ENCODE measurements at places on chromosomes 13 and 19.

DNA sequence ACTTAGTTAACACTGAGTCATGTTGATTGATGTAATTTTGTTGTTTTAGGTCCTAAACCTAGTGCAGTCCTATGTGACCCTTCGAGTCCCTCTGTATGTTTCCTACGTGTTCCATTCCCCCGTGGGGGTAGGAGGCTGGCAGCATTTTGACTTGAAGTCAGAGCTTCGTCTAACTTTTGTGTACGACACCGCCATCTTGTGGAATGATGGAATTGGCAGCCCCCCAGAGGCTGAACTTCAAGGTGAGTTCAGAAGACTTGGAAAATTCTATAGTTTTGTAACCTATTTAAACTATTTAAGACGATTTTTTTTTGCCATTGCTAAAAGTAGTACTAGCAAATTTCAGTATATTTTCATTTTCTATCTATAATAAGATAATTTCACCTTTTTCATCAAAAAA is 117.9 kb downstream of the STOML3 start:
- no peak for DNase-seq

DNA sequence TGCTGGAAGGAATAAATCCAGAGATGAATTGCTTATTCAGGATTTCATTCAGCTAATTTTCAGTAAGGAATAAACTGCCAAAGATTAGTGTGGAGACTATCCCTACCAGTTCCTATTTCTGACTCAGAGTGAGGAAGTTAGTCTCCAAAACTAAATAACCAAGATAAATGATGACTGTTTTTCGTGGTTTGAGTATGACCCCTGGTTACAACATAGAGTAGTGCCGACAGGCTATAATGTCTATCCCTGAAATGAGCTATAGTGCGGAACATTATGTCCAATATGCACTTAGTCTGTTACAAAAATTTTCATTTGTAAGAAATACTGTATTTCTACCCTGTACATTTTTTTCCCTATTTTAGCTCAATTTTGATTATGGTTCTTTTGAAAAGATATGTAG is 51.4 kb downstream of the NBEA start:
- DNase-seq, result no peak

- DNase-seq, result no peak
Observed at GRCh38 chr13:42405665-42406390, 133.9 kb downstream of the AKAP11 start.

DNA sequence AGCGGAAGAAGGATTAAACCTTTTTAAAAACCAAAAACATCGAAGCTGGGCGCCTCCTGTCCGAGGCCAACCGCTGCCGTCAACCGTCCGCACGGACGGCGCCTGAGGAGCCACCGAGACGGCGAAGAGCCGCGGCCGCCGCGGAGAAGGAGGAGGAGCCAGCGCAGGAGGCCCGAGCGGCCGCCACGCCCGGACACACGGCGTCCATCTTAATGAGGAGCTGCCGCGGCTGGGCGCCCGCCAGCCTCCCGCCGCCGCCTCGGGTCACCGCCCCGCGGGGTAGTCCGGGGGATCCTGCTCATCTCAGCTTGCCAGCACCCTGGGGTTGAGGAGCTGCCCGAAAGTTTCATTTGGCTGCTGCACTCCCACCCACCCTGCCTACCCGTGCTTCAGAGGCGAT is 10.6 kb downstream of the ZSCAN1 start:
- DNase-seq, result no peak

DNA sequence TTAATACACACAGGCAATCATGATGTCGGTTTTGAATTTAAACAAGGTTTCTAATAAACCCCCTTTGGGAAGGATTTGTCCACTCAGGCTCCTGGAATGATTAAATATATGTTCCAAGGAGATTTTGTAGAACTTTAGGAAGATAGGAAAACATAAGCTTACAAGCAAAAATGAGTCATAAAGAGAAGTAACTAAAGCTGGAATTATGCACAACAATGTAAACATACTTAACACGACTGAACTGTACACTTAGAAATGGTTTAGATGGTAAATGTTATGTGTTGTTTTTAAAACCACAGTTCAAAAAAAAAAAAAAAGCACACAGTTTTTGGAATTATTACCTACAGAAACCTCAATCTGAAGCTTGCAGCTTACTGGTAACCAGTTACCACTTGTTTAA is 304.4 kb downstream of the NALCN start:
- DNase-seq, result no peak

DNA sequence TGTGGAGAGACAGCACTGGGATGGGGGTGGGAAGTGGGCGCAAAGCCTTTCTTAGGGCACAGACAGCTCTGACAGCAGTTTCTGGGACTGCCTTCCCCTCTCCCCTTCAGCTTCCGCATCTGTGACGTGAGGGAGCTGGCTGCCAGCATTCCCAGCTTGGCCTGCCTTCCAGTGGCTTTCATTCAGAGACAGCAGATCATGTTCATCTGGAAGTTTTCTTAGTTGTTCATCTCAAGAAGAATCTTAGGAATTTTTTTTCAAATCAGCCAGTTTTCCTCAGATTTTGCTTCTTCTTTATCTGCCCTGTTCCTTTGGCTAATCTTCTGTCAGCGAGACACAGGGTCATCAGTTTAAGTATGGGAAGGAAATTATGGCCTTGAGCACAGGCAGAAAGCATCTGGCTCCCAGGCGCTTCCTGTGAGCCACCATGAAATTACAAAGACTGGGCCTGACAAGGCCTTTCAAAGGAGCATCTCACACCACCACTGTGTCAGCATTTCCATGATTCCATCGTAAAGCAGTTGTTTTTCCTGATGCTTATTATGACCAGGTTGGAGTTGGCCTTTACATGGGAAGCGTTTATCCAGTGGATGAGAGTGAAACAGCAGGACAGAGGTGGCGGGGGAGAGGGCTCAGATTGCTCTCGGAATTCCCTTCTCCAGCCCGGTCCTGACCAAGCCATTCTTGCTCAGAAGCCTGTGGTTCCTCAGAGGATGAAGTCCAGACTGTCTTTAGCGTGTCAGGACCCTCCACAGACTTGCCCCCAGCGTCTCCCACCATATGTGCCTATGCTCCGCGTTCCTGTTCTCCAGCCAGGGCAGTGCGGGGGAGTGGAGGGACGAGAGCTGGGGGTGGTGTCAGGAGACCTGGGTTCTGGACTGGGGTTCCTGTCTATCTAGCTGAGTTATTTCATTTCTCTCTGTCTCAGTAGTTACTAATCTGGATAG is 43.6 kb downstream of the ARHGAP35 start:
- DNase-seq, result peak; percentile 77

- DNase-seq, result no peak
Observed at GRCh38 chr13:98835156-98835555, 82.7 kb upstream of the SLC15A1 start.

DNA sequence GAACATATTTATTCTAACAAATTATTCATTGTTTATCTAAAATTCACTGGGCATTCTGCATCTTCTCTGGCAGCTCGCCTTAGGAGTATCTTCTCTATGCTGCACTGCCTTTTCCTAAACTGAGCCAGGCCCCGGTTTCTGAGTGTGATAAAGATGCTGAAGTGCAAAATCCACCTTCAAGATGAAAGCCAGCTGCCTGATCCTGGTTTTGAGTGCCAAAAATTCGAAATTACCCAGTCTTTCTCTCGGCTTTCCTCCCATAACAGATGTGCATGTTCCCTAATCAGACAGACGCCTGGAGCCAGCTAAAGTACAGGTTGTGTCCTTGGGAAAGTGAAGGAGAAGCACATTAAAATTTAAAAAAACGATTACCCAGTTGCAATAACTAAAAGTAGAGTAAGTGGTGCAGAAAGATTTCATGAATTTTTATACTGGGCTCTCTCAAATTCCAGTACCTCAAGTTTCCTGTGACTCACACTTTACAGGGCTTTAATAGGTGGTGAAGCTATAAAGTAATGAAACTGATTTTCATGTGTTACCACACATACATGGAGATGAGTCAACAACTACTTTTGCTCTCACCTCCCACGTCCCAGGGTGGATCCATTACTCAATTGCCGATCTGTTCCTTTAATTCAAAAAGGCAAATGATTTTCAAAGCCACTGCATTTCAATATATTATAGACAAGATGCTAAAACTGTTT is 65.0 kb upstream of the GTF2F2 start:
- peak; percentile 80 for DNase-seq

GRCh38 chr19:47231215-47232054 is 436 bp upstream of the BBC3 start:
- no peak for DNase-seq

DNA sequence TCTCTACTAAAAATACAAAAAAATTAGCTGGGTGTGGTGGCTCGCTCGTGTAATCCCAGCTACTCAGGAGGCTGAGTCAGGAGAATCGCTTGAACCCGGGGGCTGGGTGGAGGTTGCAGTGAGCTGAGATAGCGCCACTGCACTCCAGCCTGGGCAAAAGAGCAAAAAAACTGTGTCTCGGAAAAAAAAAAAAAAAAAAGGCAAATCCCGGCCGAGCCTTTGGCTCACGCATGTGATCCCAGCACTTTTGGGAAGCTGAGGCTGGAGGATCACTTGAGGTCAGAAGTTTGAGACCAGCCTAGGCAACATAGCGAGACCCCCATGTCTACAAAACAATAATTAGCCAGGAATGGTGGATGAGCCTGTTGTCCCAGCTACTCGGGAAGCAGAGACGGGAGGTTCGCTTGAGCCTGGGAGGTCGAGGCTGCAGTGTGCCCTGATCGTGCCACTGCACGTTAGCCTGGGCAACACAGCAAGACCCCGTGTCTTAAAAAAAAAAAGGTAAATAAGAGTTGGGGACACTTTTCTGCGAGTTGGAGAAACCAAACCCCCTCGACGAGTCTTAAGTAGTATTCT is 574 bp upstream of the GPX4 start:
- no peak for DNase-seq

DNA sequence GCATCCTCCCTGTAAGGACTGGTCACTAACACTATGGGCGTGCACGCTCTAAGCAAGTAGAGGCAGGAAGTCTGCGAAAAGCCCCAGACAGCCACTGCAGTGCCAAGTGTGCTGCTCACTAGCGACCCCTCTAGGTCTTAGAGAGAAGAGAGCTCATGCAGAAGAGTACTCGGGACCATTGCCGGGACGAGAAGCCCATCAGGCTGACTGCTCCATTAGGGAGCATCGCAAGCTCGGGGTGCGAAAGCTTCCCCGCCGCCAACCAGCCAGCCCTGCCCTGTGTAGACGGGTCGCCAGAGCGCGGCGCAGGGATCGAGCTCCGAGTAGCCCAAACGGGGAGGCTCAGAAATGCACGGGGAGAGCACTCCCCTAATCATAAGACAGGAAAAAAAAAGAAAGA is 16.6 kb downstream of the POU4F1 start:
- no peak for DNase-seq

DNA sequence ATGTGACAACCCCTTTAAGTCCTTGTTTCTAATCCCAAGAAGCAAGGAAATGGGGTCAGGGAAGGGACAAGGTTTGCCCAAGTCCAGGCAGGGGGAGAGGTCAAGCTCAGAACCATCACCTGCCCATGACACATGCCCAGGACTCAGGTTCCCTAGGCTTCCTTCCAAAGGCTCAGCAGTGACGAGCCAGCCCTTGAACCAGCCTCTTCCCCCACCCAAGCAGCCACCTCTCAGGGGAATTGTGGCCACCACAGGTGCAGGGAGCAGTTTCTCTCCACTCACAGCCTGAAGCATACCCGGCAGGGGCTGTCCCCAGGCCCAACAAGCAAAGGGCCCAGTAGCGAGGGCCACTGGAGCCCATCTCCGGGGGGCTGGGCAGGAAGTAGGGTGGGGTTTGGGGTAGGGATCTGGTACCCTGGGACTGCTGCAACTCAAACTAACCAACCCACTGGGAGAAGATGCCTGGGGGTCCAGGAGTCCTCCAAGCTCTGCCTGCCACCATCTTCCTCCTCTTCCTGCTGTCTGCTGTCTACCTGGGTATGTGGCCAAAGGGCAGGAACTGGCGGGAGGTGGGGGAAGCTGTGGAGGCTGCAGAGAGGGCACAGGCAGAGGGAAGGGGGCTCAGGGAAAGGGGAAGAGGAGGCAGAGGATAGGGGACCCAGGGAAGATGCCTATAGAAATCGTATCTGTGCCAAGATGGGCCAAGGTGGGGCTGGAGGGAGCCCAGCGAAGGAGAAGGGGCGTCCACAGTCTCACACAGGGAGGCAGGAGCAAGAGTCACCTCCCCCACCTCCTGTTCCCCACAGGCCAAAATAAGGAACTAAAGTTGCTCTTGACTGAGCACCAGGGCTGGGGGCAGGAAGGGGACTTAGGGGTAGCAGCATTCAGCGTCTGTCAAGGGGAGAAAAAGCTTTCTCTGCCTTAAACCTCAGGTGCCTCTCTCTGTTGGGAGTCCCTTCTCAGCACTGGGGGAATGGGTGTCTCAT is at the start of gene CD79A:
TSS of gene CD79A (plus strand) at position 433 of the 986 bp plus-strand sequence. CDS start at position 459, 26 bp downstream.
- DNase-seq, result no peak

GRCh38 chr19:52217576-52217975 is 27.7 kb downstream of the PPP2R1A start:
- no peak for DNase-seq

DNA sequence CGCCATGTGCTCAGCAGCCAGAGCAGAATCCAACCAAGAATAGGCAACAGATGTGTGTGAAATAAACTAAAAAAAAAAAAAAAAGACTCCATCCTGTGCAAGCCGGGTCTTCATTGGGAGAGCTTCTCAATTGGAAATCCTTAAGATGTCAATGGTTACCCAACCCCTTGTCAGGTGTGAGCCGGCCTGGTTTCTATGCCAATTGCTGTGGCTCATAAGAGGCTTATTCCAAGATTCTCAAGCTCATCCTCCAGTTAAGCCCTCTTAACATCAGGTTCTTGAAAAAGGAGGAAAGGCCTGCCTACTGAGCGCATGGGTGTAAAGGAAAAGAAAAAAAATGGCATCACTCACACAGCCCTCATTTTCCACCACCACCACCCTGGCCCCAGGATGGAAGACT is 1084.6 kb downstream of the UQCRFS1 start:
- DNase-seq, result no peak

DNA sequence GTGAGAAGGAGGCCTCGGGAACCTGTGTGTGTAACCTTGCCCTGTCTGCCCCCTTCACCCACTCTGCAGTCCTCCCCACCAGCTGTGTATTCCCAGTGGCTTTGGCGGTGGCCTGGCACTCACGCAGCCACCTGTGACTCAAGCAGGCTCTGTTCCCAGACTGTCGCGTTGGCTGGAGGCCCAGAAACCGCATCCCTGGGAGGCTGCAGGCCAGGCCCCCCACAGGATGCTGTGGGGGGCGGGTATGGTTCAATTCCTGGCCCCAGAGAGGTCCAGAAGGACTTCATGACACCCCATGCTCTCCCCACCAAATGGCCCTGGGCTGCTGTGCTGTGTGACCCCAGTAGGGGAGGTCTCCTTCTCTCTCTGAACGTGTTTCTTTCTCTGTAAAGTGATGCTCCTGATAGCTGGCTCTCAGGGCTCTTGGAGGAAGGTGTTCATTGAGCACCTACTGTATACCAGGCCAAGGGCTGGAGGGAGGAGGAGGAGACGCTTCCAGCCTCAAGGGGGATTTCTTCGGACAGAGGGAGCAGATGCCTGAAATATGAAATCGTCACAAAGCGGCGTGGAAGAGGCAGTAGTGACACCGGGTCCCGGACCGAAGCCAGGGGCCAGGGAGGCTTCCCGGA is 1.9 kb upstream of the LINGO3 start:
- DNase-seq, result no peak

All from fibroblast of skin of left biceps (primary cell).